ENCODE measurements at places on chromosomes 16 and 17.

DNA sequence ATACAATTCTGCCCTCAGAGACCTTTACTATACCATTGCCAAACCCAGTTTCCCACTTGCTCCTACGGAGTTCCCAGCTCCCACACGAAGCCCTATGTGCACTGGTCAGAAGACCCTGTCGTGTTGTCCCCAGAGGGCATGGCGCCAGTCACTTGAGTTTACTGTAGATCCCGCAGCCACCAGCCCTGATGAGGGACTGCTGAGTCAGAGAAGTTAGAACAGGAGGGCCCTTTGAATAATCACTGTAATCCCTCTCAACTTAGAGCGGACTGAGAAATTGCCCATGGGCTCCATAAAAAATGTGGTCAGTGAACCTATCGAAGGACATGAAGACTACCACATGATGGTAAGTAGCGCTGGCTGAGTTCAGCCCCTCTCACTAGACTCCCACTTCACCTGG, 9.2 kb downstream of the UBFD1 start:
- DNase-seq, result no peak

GRCh38 chr16:9118170-9118569, 26.7 kb downstream of the HAPSTR1 start:
- no peak for DNase-seq

DNA sequence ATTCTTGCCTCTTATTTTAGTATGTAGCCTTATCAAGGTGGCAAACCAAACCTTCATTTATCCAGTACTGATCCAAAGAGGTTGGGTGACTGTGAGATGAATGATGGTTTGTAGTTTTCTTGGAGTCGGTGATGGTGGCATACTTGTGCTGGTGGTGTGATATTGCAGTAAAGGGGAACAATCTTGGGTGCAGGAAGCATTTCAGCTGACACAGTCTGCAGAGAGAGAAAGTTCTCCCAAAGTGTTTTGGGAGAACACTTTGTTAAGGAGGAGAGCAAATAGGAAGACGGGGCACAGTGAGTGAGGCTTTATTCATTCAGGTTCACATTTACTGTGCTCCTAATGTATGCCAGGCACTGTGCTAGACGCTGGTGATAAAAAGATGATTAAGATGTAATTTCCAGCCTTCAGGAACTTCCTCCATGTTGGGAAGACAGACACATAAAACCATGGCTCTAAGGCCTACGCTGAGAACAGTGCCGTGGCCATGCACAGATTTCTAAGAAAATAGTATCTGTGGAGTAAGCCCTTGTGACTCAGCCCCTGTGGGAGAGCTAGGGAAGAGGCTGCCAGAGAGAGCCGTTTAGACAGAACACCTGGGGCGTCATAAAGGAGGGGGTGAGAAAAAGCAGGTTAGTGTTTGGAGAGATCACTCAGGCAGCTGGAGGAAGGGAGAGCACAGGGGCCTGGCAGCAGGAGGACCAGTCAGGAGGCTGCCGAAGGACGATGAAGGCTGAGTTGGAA, 13.8 kb downstream of the HEATR3 start:
- DNase-seq, result no peak

GRCh38 chr17:40605306-40605705, 40.0 kb upstream of the CCR7 start:
- peak; percentile 48 for DNase-seq

- DNase-seq, result no peak
Measured at GRCh38 chr16:59205403-59205802, 471.3 kb upstream of the GOT2 start.

- no peak for DNase-seq
Measured at GRCh38 chr16:3157229-3158025, 22.6 kb downstream of the ZNF213 start.

DNA sequence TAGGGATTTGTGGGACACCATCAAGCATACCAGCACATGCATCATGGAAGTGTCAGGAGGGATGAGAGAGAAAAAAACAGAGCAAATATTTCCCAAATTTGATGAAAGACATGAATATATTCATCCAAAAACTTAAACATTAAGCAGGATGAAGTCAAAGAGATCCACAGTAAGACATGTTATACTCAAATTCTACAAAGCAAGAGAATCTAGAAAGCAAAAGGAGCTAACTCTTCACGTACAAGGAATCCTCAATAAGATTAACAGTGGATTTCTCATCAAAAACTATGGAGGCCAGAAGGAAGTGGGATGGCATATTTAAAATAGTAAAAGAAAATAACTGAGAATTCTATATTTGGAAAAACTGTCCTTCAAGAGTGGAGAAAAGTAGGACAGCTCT, 374.8 kb downstream of the ZFHX3 start:
- DNase-seq, result no peak

DNA sequence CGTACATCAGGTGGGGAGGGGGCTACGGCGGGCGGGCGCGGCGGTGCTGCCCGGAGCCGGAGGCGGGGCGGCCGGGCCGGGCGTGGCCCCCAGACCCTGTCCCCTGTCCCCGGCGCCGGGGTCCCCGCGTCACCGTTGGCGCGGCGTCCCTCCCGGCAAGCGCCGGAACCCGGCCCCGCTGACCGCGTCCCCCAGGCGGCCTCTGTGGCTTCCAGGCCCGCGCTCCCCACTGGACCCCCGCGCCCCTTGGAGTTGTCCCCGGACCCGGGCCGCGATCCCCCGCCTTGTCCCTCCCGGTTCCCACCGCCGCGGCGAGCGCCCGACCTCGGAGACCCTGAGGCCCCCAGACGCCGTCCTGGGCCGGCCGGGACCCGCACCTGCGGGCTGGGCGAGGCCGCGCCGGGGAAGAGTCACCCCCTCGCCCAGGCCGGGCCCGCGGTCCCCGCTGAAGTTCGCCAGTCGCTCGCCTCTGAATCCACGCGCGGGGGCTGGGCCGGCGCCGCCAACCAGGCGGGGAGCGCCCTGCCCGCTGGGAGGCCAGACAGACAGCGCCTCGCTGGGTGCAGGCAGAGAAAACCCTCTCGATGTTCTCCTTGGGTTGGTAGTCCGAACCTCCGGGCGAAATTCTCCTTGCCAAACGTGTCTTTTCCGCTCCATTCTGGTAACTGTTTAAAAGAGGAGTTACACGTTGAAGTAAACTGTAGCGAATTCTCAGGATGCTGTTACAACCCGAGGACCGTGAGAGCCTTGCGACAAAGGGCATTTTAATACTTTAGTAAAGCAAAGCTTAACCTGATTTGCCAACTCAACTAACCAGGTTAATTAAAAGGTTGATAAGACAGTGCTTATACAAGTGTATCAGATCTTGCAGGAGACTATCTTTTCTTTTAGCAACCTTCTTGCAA, 761 bp downstream of the GAN start:
- DNase-seq, result no peak

GRCh38 chr17:67496286-67496685, 119.2 kb downstream of the PITPNC1 start:
- DNase-seq, result no peak

GRCh38 chr17:7486181-7486580, 2.0 kb downstream of the POLR2A start:
- DNase-seq, result no peak

- DNase-seq, result no peak
Measured at GRCh38 chr16:3094289-3095027, 4.6 kb downstream of the ZSCAN10 start.

- no peak for DNase-seq
Measured at GRCh38 chr17:21199311-21199710, 14.7 kb downstream of the TMEM11 start.

DNA sequence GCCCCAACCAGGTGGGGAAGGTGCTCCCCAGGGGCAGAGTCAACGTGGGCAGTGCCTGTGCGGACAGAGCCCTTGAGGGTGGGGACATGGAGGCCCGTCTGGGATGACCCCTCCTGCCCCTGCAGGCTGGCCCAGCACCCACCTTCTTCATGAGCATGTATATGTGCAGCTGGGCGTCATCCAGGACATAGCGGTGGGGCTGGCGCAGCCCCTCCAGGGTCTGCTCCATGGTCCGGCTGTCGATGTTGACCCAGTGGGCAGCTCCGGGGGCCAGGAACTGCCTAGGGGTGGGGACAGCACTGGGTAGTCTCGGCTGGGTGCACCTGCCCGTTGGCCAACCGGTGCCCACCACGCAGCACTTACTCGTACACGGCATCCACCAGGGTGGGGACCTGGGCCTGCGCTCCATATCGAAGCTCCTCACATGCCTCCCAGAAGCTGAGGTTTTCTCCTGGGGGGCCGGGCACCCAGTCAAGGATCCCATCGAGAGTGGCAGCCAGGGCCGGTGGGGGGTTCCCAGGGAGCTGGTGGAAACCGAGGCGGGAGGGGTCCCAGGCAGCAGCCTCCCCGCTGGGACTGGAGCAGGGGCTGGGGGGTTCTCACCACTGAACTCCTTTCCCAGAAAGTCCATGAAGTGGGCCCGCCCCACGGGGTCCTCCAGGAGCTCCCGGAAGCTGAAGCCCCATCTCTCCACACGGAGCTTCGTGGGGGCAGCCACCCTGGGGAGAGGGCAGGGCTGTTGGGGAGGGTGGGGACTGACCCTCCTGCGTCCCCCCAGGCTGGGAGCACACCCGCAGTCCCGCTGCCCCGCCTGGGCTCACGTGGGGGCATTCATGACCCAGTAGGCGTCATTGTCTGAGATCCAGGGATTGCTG, 5.1 kb downstream of the RGS11 start:
- no peak for DNase-seq

GRCh38 chr17:64685705-64686104, 23.6 kb upstream of the SMURF2 start:
- no peak for DNase-seq

DNA sequence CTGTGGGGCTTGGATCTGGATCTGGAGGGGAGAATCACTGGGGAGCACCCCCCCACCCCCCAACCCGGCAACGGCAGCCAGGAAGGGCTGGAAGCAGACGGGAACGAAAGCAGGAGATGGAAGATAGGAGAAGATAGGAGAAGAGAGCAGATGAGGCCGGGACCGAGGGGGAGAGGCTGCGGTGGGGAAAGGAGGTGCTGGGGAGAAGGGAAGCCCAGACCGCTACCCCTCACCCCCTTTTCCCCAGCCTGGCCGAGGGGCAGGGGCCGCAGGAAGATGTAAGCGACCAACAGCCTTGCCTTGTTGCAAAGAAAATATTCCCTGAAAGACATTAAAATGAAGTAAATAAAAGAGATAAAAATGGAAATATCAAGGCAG, 26.8 kb upstream of the CBFA2T3 start:
- DNase-seq, result no peak

- DNase-seq, result no peak
Measured at GRCh38 chr17:33038740-33039139, 47.1 kb downstream of the SPACA3 start.

DNA sequence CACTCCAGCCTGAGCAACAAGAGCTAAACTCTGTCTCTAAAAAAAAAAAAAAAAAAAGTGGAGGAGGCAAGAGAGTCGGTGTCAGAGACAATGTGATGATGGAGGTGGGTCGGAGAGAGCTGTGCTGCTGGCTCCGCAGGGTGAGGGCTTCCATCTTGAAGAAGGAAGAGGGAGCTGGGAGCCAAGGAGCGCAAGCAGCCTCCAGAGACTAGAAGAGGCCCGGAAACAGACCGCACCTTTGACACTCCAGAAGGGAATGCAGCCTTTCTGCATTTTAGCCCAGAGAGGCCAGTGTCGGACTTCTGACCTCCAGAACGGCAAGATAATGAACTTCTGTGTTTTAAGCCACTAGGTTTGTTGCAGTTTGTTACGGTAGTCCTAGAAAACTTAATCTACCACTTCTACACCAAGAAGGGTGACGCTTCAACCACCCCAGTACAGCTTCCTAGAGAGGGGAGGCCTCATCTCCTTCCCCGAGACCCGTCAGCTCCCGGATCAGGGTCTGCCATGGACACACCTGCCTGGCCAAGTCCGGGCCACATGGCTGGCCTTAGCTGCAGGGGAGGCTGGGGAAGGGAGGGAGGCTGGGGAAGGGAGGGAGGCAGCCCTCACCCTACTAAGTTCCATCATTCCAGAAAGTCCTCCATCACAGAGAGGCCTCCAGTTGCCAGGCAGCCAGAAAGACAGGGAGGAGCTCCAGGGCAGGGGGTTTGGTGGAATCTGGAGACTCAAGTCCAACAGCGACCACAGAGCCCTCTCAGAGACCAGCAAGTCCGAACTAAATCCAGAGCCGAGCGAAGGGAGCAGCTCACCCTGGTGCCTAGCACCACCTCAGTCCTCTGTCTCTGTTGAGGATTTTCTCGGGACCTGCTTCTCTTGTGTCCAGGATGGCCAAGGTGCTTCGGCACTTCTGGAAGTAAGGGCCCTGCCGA, 13.2 kb upstream of the RBFOX3 start:
- no peak for DNase-seq

DNA sequence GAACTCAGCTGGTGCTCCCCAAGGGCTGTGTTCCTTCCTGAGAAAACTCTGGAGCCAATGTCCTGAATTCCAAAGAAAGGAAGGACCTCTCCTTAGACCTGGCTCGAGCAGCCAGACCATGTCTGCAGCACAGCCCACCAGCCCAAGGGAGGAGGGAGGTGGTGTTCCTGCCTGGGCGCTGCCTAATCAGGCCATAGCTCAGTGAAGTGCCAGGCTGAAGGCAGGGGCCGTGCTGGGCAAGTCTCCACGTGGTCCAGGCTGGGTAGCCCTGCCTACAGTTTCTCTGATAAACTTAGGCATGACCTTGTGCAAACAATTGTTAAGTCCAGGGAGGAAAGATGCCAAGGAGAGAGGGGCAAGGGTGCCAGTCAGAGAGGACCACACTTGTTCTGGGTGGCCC, 76.8 kb downstream of the MPRIP start:
- no peak for DNase-seq

GRCh38 chr17:66466840-66467367, 164.5 kb downstream of the PRKCA start:
- DNase-seq, result no peak

GRCh38 chr17:13931111-13931526, 138.2 kb upstream of the COX10 start:
- DNase-seq, result no peak

DNA sequence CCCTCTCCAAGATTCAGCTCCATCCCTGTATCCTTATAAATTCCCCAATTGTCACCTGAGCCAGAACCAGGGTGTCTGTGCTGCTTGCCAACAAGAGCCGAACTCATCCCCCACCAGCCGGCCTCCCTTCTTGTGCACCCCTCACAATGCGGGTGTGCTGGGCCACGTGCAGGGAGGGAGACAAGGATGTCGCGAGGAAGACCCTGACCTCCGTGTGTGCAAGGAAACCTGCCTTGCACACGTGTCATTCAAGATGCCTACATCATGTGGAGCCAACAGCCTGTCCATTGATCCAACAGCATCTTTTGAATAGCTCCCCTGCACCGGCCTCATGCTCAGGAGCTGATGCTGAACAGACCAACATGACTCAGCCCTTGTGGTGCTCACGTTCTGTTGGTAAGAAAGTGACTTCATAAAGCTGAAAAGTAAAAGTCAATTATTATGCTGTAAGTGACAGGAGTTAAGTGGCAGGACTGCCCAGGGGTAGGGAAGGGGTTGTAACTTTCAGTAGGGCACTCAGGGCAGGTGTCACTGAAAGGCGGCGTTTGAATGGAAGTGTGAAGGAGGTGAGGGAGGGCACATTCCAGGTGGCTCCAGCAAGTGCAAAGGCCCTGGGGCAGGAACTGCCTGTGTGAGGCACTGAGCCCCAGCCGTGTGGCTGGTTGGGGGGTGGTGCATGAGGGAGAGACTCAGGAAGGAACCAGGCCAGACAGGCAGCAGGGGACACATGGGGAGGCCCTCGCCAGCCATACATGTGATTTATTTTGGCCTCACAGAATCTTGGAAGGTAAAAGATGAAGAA, 302.2 kb downstream of the FOXL1 start:
- no peak for DNase-seq

All from stimulated activated CD4-positive, alpha-beta T cell treated with anti-CD3 and anti-CD28 coated beads, TNF-alpha, amount 100 ng/mL, for 1 hour (primary cell).